ENCODE measurements at places on chromosomes 13 and 19. TPM values are rescaled to one million over a fixed set of nuclear protein-coding genes. Genes with fewer than 3 reads are reported as not detected.

KIR3DL2 gene
- total RNA-seq, result not detected

ZDHHC20 gene
- total RNA-seq, result 110 TPM

DNA sequence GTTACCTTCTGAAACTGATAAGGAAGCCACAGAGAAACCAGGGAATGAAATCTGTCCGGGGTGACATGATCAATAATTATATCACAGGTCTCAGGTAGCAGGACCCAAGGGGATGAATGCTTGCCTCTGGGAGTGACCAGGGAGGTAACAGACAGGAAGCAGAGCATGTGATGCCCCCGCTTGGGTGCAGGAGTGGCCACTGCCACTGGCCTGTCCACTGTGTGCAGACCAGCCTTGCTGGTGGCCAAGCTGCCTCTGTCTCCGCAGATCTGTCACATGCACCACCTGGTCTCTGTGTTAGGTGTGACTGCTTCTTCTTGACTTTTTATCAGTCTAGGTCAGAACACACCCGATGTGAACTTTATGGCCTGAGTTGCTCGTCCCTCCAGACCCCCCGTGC is 71.8 kb downstream of the PEPD start:
- DNase-seq, result no peak

DNA sequence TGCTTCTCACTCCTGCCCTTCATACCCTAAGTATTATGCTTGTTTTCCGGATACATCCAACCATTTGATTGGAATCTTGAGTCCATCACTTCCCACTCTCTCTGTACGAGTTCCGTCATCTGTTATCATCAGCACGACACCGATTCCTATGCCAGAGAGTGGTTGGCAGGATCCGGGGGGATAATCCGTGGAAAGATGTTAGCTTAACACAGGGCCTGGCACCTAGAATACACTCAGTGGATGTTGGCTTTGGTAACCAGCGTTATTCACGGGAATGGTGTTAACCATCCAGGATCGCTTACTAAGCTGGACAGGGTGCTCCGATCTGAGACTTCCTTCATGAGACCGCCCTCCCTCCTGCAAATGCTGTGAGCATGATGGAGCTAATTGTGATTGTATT is 12.4 kb downstream of the VSTM2B start:
- no peak for DNase-seq

DNA sequence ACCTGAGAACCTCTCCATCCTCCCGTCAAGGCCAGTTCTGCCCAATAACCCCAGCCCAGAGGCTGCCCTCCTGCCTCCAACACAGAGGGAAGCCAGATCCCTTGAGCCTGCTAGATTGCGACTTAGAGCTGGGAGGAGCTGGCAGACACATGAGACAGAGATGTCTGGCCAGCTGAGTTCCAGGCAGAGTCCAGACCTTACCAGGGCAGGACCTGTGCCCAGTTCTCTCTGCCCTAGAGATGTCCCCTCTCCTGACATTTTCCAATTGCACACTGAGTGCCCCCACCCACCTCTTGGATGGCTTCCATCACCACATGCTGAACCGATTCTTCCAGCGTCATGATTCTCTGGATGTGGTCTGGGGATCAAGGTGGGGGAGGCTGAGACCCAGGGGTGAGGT is 3.0 kb downstream of the HOOK2 start:
- no peak for DNase-seq

GRCh38 chr13:50914848-50915247 is 5.3 kb downstream of the RNASEH2B start:
- DNase-seq, result no peak

DNA sequence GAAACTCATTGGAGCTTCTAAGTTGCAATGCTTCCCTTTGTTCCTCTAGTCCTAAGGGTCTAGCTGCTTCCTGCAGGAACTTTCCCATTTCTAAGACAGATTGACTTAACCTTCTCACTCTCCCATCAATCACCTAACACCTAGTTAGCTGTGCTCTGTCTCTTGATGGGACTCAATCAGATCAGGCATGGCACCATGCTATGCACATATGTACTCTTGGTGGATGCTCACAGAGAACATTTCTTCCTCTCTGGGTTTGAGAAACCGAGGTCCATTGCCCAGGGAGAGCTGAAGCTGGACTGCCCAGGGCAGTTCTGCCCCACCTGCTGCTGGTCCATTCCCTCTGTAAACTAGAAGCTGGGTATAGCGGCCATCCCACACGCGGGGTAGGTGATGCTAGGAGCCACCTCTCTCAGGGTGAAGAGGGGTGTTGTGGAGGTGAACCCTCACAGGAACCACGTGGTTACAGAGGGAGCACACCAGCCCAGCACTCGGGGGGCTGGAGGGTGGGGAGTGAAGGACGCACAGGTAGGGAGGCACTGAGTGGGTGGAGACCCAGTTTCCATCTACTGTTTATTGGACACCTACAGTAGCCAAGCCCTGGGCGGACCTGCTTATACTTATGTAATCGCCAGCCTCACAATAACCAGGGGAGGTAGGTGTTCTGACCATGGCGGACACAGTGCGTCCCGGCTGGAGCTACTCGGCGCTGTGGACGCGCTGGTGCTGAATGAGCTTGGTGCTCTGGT is 3.1 kb upstream of the UBE2M start:
- no peak for DNase-seq
